ENCODE measurements at places on chromosomes 6 and 20.

GRCh38 chr6:112266331-112266730, 12.0 kb upstream of the LAMA4 start:
- DNase-seq = no peak

DNA sequence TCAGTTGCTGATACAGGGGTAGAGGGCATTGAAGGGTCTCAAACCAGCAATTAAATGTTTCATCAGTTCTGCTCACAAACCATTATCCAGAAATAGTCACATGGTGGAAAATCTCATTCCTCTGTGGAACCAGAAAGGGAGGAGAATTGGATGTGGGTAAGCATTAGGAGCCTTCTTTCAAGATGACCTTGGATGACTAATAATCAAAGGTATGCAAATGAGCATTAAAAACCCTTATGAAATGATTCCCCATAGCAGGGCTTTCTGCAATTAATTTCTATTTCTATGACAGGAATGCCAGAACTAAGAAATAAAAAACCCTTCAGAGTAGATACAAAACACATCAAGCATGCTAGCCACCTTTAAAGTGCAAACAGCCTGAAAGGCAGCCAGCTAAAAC, 37.4 kb upstream of the HCRTR2 start:
- no peak for DNase-seq

- no peak for DNase-seq
Observed at GRCh38 chr20:8212286-8212685, 80.2 kb downstream of the PLCB1 start.

GRCh38 chr6:39568896-39569295, 156.3 kb downstream of the KIF6 start:
- peak; percentile 19 for DNase-seq

DNA sequence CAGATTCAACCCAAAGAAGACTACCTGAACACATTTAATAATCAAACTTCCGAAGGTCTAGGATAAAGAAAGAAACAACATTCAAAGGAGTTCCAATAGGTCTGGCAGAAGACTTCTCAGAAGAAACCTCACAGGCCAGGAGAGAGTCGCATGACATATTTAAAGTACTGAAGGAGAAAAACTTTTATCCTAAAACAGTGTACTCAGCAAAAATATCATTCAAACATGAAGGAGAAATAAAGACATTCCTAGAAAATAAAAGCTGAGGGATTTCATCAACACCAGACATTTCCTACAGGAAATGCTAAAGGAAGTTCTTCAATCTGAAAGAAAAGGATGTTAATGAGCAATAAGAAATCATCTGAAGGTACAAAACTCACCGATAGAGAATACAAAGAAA, 108.6 kb downstream of the BTBD9 start:
- no peak for DNase-seq

GRCh38 chr6:157246771-157247484, 76.4 kb downstream of the TMEM242 start:
- no peak for DNase-seq

DNA sequence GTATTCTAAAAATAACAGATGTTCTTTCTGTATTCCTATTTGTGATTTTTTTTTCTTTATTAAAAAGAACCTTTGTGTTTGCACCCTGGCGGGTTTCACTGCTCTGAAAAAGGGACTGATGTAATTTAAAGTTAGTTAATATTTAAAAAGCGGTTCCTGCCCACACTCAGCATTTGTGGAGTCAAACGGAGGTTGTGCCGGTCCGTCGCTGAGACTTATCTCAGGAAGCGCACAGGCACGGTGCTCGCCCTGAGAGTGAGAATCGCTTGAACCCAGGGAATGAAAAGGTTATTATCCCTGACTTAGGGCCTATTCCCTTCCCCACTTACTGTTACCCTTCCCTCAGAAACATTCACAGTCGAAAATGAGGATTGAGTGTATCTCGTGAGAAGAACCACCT, 366.7 kb downstream of the THBS2 start:
- DNase-seq = no peak

Data from urothelium cell line (cell line).